NK-92 treated with Interleukin-12 subunit alpha and Interleukin-12 subunit beta, amount 100 ng/mL, for 24 hours (cell line): ENCODE measurements at places on chromosomes 4 and X.

GRCh38 chr4:124943145-124943889 is 230.8 kb upstream of the ANKRD50 start:
- no peak for DNase-seq

GRCh38 chrX:111811831-111812230 is 64.2 kb upstream of the TRPC5OS start:
- no peak for DNase-seq

- DNase-seq, result no peak
Observed at GRCh38 chr4:119632216-119632615, 3.6 kb upstream of the PDE5A start.

DNA sequence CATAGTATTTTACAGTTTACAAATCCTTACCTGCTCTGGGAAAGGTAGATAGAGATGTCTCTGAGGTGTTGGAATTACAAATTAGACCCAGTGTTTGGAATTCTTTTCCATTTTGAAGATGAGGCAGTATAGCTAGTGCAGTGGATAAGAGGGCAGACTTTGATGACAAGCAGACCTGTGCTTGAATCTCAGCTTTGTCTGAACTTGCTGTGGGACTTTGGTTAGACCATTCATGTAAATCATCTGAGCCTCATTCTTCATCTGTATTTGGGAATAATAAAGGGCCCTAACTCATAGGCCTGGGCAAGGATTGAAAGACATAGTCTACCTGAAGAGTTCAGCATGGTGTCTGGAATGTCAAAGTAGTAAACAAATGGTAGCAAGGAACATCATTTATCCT is 77.2 kb upstream of the BOD1L1 start:
- no peak for DNase-seq

- DNase-seq, result no peak
Observed at GRCh38 chr4:172584816-172585215, 583.8 kb upstream of the GALNT7 start.

DNA sequence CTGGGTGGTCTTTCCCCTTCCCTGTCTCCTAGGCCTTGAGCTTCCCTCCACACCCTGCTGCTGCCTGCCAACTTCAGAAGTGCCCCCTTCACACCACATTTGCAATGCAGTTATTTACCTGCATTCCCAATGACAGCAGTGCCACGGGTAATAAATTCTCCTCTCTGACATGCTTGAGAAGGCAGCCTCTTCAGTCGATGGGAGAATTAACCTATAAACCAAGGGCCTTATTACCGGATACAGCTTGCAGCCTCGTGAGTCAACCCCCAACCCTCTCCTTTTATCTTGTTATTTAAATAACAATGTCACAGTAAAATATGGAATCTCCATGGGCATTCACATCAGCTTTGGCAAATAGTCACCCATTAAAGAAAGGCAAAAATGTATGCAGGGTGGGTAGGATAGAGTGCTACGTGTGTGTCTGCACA is 34.7 kb upstream of the LGI2 start:
- no peak for DNase-seq

- no peak for DNase-seq
Observed at GRCh38 chrX:3526731-3527130, 180.3 kb upstream of the MXRA5 start.

GRCh38 chr4:77156533-77156911 is 485 bp upstream of the CCNG2 start:
- DNase-seq, result peak; percentile 89

DNA sequence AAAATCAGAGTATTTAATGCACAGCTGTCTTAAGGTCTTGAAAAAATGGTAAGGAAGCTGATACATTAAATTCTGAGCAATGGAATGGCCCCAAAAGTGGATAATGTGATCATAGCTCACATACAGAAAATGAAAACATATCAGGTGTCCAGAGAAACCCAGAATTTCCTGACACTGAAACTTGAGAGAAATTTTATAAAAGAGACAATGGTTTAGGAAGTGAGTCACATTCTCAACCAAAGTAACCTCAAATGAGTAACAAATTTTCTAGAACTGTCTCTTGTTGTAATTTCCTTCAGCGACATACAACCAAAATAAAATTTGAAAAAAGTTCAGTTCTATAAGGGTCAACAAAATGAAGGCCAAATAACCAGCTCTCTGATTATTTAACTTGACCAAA is 37.4 kb upstream of the PACRGL start:
- DNase-seq, result no peak

GRCh38 chrX:154063234-154063633 is 34.3 kb downstream of the MECP2 start:
- DNase-seq, result no peak

- no peak for DNase-seq
Observed at GRCh38 chrX:31702222-31702621, 630.4 kb upstream of the FTHL17 start.

GRCh38 chr4:137299281-137299680 is 233.0 kb downstream of the PCDH18 start:
- DNase-seq, result no peak
